HCEC 1CT (cell line): ENCODE measurements at places on chromosomes 6 and 20.

DNA sequence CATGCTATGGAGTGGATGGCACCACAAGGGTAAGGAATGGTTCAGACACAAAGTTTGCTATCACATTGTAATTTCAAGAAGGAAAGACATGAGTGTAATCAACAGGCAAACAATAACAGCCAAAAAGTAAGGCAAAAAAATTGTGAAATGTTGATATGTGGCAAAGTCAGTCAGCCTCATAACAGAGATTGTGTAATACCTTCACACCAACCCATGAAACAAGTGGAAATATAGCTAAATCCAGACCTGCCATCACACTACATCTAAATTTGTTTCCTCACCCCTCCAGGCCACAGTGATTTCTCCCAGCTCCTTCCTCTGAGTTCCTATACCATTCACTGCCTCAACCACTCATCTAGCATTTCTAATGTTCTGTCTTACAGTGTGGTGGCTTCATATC is 37.3 kb downstream of the SIM1 start:
- DNase-seq: no peak

- DNase-seq: peak; percentile 63
These were observed 49.5 kb downstream of the TOX2 start for GRCh38 chr20:43963872-43964791.

GRCh38 chr6:21135484-21136013 is 458.0 kb upstream of the SOX4 start:
- DNase-seq: no peak

DNA sequence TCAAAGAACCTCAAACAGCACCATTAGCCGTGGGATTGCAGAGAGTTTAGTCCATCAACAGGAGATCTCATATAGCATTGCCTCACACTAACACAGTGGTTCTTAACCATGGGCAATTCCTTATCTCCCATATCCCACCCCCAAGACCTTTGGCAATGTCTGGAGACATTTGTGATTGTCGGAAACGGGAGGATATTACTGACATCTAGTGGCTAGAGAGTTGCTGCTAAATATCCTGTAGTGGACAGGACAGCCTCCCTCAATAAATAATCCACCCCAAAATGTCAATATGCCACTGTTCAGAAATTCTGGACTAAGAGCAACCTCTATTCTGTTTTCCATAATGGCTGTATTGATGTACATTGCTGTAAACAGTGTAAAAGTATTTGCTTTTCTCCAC is 210.1 kb upstream of the CCN2 start:
- DNase-seq: peak; percentile 39

GRCh38 chr6:51398064-51398705 is 579.5 kb downstream of the TFAP2B start:
- DNase-seq: no peak

DNA sequence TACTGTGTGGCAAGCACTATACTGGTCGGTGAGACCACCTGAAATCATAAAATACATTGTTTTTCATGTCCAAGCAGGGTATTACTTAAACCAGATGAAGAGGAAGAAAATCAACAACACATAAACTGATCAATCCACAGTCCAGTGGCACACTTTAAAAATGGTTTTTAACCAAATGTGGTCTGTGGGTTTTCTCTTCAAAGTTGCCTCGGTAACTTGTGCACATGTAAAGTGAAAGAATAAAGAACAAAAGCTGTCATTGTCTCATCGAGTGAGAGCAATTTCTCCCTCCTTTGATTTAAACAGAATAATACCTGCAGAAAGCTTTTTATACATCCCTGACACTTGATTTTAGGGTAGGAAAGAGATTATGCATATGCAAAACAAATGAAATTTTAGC is 3.7 kb downstream of the FLRT3 start:
- no peak for DNase-seq

DNA sequence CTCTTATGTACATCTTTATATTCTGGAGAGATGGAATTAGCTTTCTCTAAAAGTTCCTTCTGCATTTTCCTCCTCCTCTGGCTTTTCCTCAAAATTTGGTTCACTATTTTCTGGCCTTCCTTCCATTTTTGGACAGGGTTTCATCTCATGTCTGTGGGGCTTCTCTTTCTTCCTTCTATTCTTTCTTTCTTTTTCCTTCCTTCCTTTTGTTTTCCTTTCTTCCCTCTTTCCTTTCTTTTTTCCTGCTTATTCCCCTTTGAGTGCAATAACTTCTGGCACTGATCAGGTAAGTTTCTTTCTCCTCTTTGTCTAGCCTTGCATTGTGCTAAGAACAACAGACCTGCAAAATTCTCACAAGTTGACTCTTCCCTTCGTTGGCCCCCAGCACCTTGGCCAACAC is 5.5 kb upstream of the ATRN start:
- no peak for DNase-seq

DNA sequence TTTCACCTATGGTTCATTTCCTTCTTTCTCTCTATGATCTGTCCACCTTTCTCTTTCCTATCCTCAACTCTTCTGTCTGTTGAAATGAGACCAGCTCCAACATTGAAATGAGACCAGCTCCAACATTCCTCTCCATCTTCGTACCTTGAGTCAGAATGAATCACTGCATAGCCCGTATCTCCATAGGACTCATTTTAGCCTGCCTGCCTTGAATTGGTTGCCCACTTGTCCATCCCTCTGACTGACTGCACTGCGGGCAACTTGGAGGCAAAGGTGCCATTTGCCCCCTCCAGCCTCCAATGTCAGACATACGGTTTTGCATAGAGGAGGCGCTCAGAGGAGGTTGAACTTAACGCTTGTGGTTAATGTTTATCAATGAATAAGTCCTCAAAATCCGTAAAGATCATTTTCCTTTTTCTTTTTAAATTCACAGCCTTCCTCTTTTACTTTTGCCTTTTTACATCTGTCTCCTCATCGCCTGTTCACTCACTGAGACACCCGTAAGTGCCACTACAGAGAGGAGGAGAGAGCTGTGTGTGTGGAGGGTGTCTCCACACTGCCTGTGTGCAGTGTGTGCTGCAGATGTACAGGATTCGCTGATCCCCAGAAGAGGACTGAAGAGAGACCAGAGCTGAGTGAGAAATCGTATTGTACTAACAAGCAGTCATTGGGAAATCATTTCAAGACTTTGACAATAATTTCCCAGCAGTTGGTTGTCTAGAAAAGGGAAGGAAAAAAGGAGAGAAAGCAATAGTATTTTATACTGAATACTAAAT is 579.6 kb upstream of the MAP3K7 start:
- DNase-seq: no peak

- DNase-seq: no peak
These were observed 106.1 kb upstream of the TMEM170B start for GRCh38 chr6:11431455-11431937.

DNA sequence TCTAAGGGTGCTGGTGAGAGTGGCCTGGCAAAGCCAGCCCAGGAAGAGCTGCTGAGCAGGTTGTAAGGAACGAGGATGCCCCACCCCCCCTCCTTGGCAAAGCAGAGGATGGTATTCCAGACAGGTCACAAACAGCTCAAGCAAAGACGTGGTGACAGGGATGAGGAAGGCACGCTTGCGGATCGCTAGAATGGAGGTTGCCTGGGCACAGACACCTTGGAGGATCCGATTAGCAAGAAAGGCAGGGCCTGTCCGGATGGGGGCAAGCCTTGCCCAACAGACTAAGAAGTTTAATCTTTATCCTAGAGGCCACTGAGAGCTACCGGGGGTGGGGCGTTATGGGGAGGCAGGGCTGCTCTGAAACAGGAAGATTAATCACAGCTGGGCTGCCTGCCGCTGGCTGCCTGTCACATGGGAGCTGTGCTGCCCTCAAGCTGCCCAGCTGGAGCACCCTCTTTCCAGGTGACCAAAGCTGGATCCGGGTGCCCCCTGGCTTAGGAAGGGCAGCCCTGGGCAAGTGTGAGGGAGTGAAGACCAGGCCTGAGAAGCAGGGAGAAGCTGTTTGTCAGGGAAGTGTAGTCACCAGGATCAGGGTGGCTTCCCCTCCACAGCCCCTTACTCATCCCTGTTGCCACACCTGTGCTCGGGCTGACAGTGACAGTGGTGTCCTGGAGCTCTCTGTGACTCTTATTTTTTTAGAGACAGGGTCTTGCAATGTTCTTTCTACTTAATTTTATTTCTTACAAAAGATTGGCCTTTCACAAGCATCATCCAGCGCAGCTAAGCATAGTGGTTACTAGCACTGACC is 9.1 kb upstream of the MAPK13 start:
- DNase-seq: peak; percentile 60

DNA sequence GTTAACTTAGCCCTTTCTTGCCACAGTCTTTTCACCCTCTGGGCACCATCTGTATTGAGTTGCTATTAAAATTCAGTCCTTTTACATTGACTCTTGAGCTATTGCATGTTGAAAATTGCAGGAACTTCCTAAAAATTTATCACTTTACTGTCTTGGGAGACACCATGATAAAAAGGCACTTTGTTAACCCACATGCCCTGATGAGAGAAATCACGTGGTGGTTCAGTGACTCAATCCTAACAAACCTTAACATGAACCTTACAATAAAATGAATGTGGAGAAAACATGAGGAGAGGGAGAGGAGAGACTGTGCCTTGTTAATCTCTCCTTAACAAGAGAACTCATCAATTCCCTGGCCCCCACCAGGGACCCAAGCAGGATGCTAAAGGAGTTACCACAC is 30.8 kb downstream of the GSTA4 start:
- DNase-seq: no peak

- peak; percentile 81 for DNase-seq
These were observed 172.8 kb upstream of the ARG1 start for GRCh38 chr6:131400054-131400778.

- DNase-seq: peak; percentile 27
These were observed 78.2 kb upstream of the TBX18 start for GRCh38 chr6:84842525-84843166.

GRCh38 chr6:92188016-92188415 is 1231.3 kb downstream of the EPHA7 start:
- no peak for DNase-seq

- DNase-seq: no peak
These were observed 476.8 kb upstream of the SOX4 start for GRCh38 chr6:21116736-21117135.

GRCh38 chr6:13813026-13813425 is 1.3 kb downstream of the MCUR1 start:
- no peak for DNase-seq

GRCh38 chr6:33983109-33983716 is 162.7 kb downstream of the GRM4 start:
- peak; percentile 52 for DNase-seq

DNA sequence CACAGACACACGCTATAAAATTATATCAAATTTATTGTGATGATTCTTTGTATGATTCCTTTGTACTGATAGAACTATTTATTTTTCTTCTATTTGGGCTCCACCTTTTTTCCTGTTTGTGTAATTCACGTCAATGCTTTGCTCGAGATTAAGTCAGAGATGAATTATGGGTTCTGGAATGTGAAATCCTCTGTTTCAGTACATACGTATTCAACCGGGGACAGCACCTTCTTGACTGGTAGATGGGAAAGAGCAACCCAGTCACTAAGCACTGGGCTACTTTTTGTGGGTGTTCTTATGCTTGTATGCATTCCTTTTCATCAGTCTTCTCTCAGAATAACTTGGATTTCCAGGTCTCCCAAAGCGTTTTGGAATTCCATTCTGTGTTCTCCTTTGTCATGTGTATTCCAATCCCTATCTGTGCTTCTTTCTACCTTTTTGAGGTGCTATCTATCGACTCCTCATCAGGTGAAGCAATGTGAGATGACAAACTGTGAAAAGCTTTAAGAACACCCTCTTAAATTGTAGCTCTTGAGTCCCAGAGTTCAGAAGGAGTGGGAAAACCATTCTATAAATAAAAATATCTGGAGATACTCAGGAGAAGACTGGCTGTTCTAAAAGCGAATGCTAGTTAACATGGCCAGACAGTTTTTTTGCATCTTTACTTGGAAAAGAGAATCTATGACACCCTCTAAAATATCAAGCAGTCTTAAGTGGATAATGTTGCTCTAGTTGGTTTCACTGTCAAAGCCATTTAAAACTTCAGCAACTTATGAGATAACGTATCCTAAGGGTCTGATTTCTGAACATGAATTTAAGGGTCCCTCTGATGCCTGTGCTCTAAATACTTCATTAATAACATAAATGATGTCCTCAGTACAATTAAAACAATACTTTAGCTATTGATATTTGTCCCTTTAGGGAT is 197.7 kb upstream of the PREP start:
- DNase-seq: peak; percentile 82

GRCh38 chr6:35797837-35798526 is 859 bp upstream of the CLPS start:
- no peak for DNase-seq

DNA sequence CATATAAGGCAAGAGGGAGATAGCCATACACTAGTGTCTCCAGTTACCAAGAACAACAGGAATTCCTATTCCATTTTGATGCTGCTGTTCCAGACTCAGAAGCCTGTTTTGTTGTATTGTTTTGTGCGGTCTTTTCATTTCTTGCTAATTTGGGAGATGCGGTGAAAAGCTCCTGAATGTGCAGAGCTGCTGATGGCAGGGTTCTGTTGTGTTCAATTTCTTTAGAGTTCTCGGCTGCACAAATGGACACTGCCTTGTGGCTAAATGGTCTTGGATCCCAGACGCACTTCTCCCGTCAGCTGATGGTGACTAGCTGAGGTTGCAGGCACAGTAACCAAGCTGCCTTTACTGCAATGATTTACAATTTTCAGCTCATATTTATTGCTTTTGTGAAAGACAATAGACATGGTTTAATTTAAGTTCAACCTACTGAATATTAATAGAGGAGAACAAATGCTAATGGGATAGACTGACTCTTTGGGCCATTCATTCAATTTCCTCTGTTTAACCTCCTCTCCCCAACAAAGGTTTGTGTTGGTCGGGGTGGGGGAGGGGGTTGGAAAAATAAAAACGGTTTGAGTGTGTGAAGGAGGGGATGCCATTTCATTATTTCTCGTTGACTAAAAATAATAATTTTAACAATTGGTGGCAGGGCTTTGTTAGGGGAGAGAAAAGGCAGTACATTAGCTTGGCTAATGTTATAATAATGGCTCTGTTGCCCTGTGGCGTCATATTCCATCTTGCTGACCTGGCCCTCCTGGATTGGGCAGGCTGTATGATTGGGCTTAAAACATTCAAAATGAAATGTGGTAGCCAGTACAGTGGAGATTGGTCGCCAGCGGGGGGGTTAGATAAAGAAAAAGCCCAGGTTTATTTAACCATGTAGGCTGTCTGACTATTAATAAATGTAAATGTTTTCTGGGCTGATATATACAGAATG is 159.5 kb downstream of the JARID2 start:
- no peak for DNase-seq

DNA sequence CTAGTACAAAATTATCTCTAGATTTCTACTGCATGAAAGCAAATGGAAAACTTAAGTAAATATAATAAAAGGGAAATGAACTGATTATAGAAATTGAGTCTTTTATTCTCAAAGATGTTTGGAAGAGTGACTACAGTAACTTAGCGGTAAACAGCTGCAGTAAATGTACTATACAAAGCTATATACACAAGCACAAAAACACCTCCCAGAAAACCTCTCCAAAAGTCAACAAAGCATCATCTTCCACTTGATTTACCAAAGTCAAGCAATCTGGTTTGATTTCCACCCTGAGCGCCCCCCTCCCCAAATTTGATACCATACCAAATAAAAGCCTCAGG is 142.1 kb upstream of the SHLD1 start:
- no peak for DNase-seq

DNA sequence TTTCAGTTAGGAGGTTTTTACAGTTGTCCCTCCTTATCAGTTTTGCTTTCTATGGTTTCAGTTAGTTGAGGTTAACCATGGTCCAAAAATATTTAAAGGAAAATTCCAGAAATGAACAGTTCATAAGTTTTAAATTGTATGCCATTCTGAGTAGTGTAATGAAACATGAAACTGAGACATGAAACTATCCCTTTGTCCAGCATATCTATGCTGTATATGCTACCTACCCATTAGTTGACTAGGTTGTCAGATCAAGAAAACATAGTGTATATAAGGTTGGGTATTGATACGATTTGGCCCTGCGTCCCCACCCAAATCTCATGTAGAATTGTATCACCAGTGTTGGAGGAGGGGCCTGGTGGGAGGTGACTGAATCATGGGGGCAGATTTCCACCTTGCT is 39.1 kb downstream of the VGLL2 start:
- DNase-seq: no peak
